Stimulated activated memory B cell treated with anti-CD40 and anti-IgM and Interleukin-4, amounts not matched to agents 10 μg/mL and 1 μg/mL and 100 μg/mL, for 72 hours (primary cell): ENCODE measurements at places on chromosomes 2 and 18.

DNA sequence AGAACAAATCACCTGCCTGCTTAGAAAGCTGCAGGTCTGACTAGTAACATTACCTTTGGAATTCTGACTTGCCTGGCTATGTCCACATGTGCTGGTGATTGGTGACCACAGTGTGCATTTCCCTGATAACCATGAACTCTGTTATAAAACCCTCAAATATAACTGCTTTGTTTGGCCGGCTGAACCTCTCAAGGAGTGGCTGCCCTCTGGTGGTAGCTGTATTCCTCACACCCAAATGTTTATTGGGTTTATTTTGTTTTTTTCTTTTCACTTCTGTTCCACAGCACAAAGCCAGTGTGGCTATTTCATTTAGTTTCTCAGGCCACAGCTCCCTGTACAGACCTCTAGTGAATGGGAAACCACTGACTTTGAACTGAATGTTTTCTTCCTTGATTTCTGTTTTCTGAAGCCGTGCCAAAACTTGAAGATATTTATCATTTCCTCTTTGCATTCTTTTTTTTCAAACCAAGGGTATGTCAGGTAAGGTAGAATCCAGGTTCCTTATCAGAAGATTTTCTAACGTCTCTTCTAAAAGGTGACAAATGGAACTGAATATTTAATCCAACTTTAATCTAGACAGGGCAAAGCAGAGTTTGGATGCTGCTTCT is 549.0 kb upstream of the VRK2 start:
- peak; percentile 51 for ATAC-seq

DNA sequence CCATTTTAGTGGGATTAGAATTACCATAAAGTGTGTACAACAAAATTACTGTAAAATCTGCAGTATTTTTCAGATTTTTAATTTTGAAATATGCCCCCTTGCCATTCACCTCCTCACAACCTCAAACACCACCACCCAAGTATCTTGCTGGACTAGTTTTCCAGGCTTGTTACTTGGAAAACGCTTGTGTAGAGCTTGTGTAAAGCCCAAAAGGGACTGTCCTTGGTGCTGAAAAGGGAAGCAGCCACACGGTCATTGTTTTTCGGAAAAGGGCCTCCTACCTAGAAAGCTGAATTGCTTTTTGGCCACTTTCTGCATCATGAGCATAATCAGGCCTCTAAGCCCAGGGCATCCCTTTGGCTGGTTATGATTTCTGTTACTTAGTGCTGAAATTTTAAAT is 563.4 kb downstream of the LRRTM4 start:
- ATAC-seq = no peak

DNA sequence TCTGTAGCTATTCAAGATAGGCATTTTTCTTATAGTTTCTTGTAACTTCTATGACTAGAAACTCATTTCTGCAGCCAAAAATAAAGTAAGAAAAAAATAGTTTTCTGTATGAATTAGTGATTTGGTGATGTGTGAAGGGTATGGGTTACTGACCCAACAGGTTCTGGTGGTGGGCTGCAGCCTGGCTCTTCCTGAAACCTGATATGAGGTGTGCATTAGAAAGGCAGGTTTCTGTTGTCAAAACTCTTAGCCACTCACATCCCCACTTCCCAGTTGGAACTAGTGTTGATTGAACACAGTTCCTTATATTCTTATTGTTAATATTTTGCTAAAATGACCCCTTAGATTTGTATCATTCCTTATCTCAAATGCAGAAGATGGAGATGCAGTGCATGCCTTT is 330.8 kb downstream of the THSD7B start:
- ATAC-seq = no peak

DNA sequence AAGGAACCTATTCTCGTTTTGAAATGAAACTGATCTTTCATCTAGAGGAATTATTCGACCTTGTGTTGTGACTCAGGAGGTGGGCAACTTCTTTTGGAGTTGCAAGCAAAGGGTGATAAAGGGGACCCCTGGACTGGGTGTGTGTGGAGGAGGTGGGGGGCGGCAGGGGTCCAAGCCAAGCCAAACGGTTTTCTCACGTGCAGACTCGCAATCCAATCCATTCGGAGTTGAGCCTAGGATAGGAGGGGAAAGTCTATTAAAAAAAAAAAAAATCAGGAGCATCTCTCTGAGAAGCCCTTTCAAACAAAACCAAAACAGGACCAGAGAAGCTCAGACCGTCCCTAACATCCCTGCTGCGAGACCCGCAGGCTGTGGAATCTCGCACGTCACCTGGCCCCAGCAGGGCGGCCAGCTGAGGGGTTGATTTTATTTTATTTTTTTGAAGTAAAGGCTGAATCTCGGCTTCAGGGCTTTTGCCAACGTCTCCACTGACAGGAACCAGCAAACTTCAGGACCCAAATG is 3.7 kb upstream of the ZEB2 start:
- no peak for ATAC-seq

- ATAC-seq = no peak
Observed at GRCh38 chr2:178473931-178474330, 4.5 kb downstream of the FKBP7 start.

- no peak for ATAC-seq
Observed at GRCh38 chr2:24122366-24123194, 554 bp downstream of the PFN4 start.

GRCh38 chr2:233469261-233470010 is 97.1 kb downstream of the USP40 start:
- no peak for ATAC-seq

- ATAC-seq = no peak
Observed at GRCh38 chr2:206212673-206213513, 53.2 kb downstream of the EEF1B2 start.

DNA sequence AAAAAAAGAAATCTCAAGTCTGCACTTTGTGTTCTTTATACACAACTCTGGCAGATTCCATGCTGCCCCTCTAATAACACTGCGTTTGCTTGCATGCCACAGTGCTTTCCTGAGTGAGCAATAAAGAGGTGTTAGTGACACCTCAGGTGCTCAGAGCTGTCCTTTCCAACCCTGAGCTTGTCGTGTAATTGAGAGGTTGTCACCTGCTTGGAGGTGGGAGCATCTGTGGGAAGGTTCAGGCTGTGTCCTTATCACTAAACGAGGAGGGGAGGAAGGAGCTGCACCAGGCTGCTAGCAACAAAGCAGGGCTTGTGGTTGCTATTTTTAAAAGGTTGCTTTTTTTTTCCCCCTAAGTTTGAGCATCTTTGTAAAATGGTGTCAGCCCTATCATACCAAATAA is 31.9 kb downstream of the APCDD1 start:
- no peak for ATAC-seq

GRCh38 chr2:224014336-224014735 is 24.8 kb downstream of the SERPINE2 start:
- ATAC-seq = no peak

- ATAC-seq = no peak
Observed at GRCh38 chr18:51621113-51621863, 423.8 kb upstream of the MEX3C start.

DNA sequence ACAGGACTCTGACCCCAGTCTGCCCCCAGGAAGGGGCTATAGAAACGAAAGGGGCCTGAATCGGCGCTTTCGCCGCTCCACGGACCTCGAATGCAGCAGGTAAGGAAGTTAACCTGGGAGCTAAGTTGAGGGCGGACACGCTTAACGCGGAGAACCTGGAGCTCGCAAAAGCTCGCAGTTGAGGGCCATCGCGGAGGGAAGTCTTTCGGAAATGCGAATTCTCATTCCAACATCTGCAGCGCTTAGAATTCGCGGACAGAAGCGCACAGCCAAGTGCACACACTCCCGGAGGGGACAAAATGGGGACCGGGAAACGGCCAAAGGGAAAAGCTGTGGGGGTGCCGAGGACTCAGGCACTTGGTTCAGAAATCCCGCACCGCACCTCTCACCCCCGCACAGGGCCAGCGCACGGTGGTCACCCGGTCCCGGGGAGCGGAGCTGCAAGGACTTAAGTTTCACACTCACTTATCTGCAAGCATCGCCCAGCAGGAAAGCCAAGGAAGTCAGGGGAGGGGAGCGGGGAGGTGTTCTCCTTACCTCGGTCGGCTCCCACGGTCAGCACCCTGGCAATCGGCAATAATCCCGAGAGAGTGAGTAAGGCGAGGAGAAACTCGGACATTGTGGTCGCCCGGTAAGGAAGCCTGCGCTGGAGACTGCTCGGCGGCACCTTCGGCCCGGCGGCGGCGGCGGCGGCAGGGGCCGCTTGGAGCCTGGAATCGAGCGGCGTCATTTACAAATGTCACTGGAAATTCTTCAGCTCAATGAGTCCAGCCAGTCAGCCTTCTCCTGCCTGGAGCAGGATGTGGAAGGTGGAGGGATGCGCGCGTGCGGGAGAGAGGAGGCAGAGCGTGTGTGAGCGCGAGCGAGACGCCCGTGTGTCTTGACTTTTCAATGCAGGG is 456 bp downstream of the LRP1B start:
- ATAC-seq = no peak

GRCh38 chr2:101150306-101151145 is 656 bp downstream of the TBC1D8 start:
- peak; percentile 55 for ATAC-seq

- peak; percentile 3 for ATAC-seq
Observed at GRCh38 chr18:46418663-46419260, 238.3 kb downstream of the LOXHD1 start.

DNA sequence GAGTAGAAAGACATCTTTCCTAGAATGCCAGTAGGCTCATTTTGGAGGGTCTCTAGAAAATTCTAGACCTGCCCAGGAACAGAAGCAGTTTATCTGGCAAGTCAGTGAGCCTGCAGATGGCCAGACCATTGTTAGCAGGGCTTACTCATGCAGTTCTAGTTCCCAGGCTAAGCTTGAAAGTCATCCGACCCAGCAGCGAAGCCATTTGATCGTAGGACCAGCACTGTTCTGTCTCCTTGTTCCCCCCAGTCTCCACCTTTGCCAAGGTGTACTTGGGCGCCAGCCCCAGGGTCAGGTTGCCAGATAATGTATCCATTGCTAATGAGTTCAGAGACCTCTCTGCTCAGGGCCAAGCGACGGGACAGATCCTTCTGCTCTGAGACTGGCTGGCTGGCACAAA is 70.1 kb downstream of the EPAS1 start:
- ATAC-seq = no peak

DNA sequence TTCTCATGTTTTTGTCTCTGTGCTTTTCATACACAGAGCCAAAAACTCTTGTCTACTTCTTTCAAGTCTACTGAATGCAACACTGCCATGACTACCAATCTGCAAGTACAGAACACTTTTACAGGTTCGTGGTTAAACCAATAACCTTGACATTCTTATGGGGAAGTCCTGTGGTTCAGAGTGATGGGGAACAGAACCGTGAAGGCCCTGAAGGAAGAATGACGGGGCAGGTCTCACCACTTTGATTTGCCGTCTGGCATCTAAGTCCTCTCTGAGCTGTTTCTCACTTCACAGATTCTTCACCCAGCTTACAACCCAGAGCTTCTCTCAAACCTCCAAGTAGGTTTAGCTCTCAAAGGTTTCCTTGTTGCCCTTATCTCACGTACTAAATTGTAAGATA is 117.5 kb upstream of the SNTG2 start:
- peak; percentile 84 for ATAC-seq

DNA sequence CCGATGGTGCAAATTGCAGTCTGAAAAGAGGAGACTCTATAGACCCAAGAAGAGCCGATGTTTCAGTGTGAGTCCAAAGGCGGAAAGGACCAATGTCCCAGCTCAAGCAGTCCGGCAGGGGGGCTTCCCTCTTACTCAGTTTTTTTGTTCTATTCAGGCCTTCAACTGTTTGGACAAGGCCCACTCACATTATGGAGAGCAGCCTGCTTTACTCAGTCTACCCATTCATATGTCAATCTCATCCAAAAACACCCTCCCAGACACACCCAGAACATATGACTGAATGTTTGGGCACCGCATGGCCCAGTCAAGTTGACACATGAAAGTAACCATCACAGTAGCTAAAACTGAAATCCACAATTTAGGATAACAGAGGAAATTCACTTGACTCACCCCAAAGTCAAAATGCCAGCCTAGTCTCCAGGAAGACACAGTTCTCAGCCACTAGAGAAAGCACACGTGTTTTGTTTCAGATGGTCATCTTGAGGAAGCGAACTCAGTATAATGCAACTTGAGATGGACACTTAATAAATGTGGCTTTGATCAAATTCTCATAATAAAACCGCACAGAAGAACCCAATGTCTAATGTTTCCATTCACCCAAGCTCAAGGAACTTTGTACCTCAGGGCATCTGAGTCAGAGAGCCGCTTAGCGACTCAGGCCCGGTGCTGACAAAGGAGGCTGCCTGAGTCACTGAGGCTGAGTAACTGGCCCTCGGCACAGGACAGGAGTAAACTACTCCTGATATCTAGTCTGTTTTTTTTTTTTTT is 2.4 kb downstream of the FHL2 start:
- ATAC-seq = no peak

- no peak for ATAC-seq
Observed at GRCh38 chr2:104660991-104661390, 192.9 kb upstream of the POU3F3 start.

GRCh38 chr2:55966401-55967118 is 43.0 kb upstream of the EFEMP1 start:
- no peak for ATAC-seq

- ATAC-seq = no peak
Observed at GRCh38 chr2:197950006-197950405, 145.6 kb downstream of the PLCL1 start.

DNA sequence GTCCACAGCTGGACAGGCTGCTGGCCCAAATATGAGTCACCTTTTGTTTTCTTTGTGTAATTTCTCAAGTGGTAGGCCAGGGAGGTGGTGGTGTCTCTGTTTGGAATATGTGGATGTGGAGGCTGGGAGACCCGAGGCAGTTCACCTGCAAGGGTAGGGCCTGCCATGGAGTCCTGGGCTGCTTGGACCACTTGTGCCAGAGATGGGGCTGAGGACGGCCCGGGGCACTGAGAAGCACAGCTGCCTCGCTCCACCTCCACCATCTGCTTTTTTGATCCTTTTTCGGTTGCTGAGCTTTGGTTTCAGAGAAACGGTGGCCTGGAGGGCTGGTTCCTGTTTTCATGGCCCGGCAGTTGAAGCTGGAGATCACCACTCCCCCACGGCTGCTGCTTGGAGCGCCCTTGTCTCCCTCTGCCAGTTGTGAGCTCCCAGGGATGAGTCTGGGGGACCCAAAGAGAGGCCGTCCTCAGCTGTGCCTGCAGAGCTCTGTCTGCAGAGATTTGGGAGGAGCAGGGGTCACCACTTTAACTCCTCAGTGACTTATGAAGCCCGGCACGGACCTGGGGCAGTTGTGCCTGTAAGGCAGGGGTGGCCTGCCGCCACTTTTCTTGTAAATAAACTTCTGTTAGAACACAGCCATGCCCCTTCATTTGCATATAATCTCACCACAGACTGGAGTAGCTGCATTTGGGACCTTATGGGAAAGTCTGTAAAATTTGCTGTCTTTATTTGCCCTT is 67.6 kb upstream of the MCFD2 start:
- peak; percentile 75 for ATAC-seq
